ENCODE measurements at places on chromosomes 4 and X. TPM values are rescaled to one million over a fixed set of nuclear protein-coding genes. Genes with fewer than 3 reads are reported as not detected.
A peak's percentile ranks its signal among the peaks of the same experiment; 100 is the strongest.

DNA sequence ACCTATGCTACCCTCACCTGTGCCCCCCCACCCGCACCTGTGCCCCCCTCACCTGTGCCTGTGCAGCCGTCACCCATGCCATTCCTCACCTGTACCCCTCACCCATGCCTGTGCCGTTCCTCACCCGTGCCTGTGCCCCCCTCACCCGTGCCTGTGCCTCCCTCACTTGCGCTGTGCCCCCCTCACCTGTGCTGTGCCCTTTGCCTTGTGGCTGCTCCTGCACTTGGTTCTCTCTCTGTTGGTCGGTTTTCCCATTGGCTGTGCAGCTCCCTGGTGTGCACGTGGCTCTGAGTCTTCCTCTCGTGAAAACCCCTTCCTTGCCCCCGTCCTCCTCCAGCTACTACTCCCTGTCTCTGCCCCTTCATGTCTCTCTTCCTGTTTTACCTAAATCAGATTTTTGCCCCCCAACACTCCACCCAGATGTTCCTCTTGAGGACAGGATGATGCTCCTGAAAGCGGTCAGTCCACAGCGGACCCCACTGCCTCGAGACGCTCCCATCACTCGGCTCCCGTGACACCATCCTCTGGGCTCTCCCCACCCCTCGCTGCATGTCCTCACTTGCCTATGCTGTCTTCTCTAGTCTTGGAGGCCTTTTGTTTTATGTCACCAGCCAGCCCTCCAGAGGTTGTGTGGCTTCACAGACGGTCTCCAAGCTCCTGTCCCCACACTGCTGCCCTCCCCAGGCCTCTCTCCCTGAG is 6.8 kb downstream of the MAEA start:
- H3K27ac ChIP-seq: no peak overlapping the region
- peaks cover 54% of the 10 kb centered on the region for H3K4me1 ChIP-seq
- no peaks in the 10 kb centered on the region for H3K27me3 ChIP-seq
- H3K4me3 ChIP-seq: no peak overlapping the region
- no peak for DNase-seq
- peaks cover 30% of the 10 kb centered on the region for H3K36me3 ChIP-seq

DNA sequence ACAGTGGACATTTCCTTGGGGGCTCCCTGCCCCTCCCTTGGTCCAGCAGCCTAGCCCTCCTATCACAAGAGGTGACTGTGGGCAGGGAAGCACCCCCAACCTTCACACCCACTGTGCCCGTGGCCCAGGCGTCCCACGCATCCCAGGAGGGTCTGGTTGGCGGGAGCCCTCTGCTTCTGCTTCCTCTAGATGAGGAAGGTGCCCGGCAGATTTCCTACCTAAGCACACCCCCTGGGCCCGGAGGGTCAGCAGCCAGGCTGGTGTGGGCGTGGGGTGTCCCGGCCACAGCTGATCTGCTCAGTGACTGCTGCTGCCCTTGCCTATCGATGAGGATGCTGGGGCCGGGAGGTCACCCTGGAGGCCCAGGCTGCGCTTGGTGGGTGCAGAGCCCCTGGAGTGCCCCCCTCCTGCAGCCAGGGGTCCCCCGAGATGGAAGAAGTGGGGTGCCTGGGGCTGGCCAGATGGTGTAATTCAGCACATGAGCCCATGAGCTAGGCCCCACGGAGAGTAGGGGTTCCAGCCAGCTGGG is 12.2 kb downstream of the SH3BP2 start:
- peak overlapping the region; percentile 81 for H3K27ac ChIP-seq
- H3K27me3 ChIP-seq: no peaks in the 10 kb centered on the region
- peaks cover 94% of the 10 kb centered on the region for H3K4me1 ChIP-seq
- peak; percentile 62 for DNase-seq

GRCh38 chrX:26376037-26376708 is 160.2 kb downstream of the MAGEB5 start:
- no peaks in the 10 kb centered on the region for H3K36me3 ChIP-seq
- H3K27ac ChIP-seq: no peak overlapping the region
- H3K27me3 ChIP-seq: no peaks in the 10 kb centered on the region

GRCh38 chrX:130848763-130849162 is 54.2 kb downstream of the ENOX2 start:
- no peak for DNase-seq
- no peak overlapping the region for H3K4me3 ChIP-seq
- no peak overlapping the region for H3K27ac ChIP-seq
- H3K4me1 ChIP-seq: no peaks in the 10 kb centered on the region

DNA sequence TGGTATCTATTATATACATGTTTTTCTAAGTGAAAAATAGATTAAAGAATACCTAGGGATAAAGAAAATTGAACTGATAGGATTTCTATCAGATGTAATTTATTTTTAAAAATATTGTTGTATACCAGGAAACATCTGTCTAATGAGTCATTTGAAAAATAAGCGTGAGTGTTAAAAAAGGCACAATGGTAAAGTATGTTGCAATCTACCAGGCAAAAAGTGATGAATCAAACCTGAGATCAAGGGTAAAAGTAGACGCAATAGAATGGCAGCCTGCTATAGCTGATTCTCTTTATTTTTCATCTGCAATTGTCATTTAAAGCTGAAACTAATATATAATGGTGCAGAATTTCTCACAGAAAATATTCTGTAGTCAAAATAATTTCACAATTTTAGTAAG is 1119.6 kb downstream of the PCDH18 start:
- no peak for DNase-seq
- H3K36me3 ChIP-seq: no peaks in the 10 kb centered on the region
- no peaks in the 10 kb centered on the region for H3K27me3 ChIP-seq
- H3K4me3 ChIP-seq: no peak overlapping the region

DNA sequence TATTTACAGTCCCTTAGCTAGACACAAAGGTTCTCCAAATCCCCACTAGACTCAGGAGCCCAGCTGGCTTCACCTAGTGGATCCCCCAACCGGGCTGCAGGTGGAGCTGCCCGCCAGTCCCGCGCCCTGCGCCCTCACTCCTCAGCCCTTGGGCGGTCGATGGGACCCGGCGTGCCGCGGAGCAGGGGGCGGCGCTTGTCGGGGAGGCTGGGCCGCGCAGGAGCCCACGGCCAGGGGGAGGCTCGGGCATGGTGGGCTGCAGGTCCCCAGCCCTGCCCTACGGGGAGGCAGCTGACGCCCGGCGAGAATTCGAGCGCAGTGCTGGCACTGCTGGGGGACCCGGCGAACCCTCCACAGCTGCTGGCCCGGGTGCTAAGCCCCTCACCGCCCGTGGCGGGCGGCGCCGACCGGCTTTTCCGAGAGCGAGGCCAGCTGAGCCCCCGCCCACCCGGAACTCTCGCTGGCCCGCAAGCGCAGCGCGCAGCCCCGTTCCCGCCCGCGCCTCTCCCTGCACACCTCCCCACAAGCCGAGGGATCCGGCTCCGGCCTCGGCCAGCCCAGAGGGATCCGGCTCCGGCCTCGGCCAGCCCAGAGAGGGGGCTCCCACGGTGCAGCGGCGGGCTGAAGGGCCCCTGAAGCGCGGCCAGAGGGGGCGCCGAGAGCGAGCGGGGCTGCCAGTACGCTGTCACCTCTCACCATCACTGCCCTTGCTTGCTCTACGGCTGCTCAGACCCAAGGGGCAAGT is 39.4 kb downstream of the WFS1 start:
- H3K27me3 ChIP-seq: peaks cover 19% of the 10 kb centered on the region
- no peak for DNase-seq
- H3K4me1 ChIP-seq: peaks cover 15% of the 10 kb centered on the region
- peak overlapping the region; percentile 50 for H3K4me3 ChIP-seq
- peaks cover 7% of the 10 kb centered on the region for H3K36me3 ChIP-seq

- peaks cover 21% of the 10 kb centered on the region for H3K4me1 ChIP-seq
- peak; percentile 66 for DNase-seq
- no peak overlapping the region for H3K4me3 ChIP-seq
- peak overlapping the region; percentile 73 for H3K27ac ChIP-seq
Observed at GRCh38 chr4:138911909-138912703, 103.5 kb upstream of the NOCT start.

DNA sequence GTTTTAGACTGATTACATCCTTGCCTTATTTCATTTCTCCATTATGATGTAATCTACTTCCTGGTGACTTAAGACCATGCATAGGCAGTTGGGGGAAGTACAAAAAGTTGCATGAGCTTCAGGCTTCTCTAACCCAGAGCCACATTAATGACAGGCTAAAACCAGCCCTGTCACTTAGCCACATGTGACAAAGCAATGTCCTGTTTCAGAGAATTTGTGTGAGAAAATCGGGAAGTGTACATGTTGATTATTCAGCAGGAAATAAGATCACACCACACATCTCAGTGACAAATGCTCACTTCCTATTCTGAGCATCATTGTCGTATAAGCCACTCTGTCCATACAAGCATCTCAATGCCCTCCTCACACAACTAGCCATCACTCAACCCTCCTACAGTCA is 98.5 kb upstream of the MAGEB16 start:
- DNase-seq: no peak
- H3K27me3 ChIP-seq: no peaks in the 10 kb centered on the region
- no peak overlapping the region for H3K27ac ChIP-seq
- H3K36me3 ChIP-seq: no peaks in the 10 kb centered on the region

The ATP5ME gene
- 60.2 TPM for total RNA-seq

GRCh38 chr4:62399242-62399641 is 1199.1 kb downstream of the ADGRL3 start:
- DNase-seq: no peak
- no peaks in the 10 kb centered on the region for H3K36me3 ChIP-seq
- H3K4me3 ChIP-seq: no peak overlapping the region
- no peaks in the 10 kb centered on the region for H3K27me3 ChIP-seq
- H3K4me1 ChIP-seq: no peaks in the 10 kb centered on the region

The ASB5 gene
- total RNA-seq: not detected

The SORCS2 gene
- 1.4 TPM for total RNA-seq

DNA sequence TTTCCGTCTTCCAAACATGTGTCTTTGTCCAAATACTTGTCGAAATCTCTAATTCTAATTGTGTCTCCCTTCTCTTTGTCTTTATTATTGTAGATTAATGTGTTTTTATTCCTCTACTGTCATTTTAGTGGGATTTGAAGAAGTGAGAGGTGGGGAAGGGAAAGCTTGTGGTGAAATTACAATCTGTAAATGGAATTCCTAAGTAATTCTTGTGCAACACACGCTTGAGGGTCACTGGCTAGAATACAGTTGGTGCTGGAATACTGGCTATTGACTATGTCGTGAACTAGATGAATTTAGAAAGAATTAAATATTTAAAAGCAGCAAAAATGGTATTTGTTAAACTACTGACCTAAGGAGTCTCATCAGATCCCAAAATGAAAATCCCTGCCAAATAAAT is 10.7 kb upstream of the FNIP2 start:
- H3K4me1 ChIP-seq: no peaks in the 10 kb centered on the region
- H3K27me3 ChIP-seq: no peaks in the 10 kb centered on the region
- no peaks in the 10 kb centered on the region for H3K36me3 ChIP-seq
- DNase-seq: no peak

The TEX13B gene
- total RNA-seq: not detected

DNA sequence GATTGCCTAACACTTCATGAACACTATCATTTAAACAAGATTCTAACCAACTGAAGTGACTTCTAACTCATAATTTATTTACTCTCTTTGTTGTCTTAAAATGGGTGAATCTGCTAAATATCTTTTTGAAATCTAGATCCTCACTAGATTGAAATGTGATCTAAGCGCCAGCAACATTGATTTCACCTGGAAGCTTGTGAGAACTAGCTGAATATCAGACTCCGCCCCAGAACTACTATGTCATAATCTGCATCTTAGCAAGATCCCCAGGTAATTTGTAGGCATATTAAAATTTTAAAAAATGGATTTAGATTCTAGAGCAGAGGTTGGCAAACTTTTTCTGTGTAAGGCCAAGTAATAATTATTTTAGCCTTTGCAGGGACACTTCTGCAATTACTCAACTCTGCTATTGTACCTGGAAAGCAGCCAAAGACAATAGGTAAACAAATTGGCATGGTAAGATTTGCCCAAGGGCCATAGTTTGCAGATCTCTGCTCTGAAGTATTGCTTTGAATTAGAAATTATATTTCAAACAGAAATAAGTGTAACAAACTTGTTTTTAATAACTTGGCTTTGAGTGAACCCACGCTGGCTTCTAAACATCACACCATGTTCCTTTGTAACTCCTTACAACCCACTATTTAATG is 121.5 kb downstream of the REELD1 start:
- no peaks in the 10 kb centered on the region for H3K36me3 ChIP-seq
- no peak for DNase-seq
- no peak overlapping the region for H3K4me3 ChIP-seq
- no peak overlapping the region for H3K27ac ChIP-seq

The F11 gene
- not detected for total RNA-seq

- no peak overlapping the region for H3K27ac ChIP-seq
- no peak overlapping the region for H3K4me3 ChIP-seq
- H3K4me1 ChIP-seq: no peaks in the 10 kb centered on the region
- no peaks in the 10 kb centered on the region for H3K27me3 ChIP-seq
Observed at GRCh38 chrX:23356189-23356588, 21.5 kb downstream of the PTCHD1 start.

The NEIL3 gene
- total RNA-seq: 2.4 TPM

DNA sequence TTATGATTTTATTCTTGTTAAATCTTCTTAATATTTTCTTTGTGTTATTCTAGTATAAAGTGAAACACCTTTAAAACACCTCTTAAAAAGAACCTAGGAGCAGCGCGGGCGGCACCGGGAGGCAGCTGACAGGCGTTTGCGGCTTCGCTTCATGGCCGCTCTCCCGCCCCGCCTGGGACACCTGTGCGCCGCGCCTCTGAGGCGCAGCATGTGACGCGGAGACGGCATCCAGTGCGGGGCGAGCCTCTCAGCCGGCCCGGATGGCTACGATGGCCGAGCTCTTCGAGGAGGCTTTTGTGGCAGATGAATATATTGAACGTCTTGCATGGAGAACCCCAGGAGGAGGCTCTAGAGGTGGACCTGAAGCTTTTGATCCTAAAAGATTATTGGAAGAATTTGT is 1592.7 kb downstream of the TECRL start:
- no peak overlapping the region for H3K27ac ChIP-seq
- H3K4me3 ChIP-seq: no peak overlapping the region
